Activated naive CD4-positive, alpha-beta T cell (primary cell): ENCODE measurements at places on chromosomes 2 and 18.

DNA sequence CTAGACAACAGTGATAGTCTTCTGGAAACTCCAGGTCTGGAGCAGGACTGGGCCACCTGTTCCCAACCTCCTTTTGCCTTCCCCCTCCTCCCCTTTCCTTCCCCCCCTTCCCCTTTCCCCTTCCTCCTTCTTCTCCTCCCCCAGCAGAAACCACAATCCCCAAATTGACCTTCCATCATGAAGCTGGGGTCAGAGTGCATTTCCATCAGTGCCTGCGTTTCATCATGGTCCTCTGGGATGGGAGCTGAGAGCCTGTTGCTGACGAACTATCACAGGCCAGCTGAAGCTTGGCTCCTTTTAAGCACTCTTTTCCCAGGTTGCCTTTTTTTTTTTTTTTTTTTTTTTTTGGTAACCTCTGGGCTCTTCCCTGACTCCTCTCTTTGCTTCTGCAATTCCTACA lies 52.6 kb upstream of the SMAD2 start:
- no peak for DNase-seq

GRCh38 chr2:102514061-102514785 lies 41.2 kb downstream of the SLC9A4 start:
- no peak for DNase-seq

DNA sequence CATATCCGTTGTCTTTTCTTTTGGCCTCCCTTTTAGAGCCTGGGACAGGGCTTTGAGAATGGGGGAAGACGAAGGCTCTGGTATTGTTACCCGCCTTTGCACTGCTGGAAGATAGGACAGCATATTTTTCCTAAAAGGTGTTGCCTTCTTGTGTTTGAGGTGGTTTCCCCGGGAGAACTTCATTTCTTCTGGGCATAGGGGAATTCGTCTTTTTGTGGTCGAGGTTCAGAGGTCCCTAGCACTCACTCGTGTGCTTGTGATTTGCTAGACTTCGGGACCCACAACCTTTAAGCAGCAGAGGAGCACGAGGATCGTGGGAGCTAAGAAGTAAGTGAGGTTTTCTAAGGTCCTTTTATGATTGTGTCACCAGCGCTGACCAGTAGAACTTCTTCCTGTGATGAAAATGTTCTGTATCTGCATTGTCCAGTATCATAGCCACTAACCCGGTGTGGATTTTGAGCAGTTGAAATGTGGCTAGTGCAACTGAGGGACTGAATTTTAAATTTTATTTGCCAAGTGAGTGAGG lies 611 bp downstream of the ZNF512 start:
- no peak for DNase-seq

- DNase-seq = no peak
Observed at GRCh38 chr2:158723921-158724802, 71.0 kb upstream of the DAPL1 start.

GRCh38 chr2:162885281-162886070 lies 46.9 kb upstream of the KCNH7 start:
- no peak for DNase-seq

GRCh38 chr2:179218848-179219594 lies 45.6 kb downstream of the SESTD1 start:
- DNase-seq = peak; percentile 2

DNA sequence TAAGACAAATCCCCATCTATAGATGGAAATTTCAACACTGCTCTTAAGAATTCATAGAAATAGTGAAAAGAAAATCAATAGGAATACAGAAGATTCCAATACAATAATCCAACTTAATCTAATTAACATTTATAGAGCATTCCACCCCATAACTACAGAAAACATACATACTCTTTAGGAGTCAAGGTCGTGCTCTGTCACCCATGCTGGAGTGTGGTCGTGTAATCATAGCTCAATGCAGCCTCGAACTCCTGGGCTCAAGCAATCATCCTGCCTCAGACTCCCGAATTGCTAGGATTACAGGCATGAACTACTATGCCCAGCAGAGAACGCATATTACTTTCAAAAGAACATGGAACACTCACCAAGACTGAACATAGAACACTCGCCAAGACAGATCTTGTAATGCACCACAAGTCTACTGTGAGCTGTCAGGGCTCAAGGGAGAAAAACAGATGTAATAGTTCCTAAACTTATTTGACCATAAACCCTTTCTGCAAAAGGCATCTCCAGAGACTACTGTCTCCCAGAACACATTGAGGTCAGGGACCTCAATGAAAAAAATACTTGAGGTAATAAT lies 14.1 kb downstream of the MEMO1 start:
- DNase-seq = no peak

- no peak for DNase-seq
Observed at GRCh38 chr2:19195661-19196060, 162.8 kb downstream of the OSR1 start.

DNA sequence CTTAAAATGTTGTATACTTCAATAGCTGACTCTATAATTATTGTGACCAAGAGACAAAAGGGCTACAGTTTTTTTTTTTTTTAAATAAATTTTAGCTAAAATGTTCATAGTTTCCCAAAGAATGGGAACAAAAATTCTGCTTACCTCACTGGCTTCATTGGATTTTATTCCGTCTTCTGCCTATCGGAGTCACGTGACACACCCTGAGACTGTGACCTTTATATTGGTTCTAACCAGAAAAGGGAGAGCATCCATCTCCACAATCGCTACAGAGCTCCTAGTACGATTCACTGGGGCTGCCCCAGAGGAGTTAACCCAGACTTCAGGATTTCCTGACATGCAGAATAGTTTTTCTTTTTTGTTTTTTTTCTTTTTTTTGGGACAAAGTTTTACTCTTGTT lies 203.6 kb upstream of the SLC35G4 start:
- DNase-seq = no peak

GRCh38 chr2:189287982-189288521 lies 108.5 kb upstream of the COL5A2 start:
- no peak for DNase-seq

DNA sequence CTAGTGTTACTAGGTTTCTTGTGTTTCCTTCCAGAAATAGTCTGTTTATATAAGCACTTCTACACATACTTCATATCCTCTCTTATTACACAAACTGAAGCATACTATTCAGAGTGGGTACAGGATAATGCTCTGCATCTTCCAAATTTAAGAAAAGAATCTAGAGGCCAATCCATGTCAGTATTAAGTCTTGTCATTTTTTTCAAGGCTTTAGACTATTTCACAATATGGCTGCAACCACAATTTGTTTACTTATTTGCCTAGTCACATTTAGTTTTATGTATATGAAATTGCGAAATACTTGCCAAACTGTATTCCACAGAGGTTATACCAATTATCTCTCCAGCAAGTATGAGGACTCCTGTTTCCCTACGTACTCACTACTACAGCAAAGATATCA lies 27.9 kb downstream of the IWS1 start:
- no peak for DNase-seq

- DNase-seq = no peak
Observed at GRCh38 chr2:132583666-132584360, 86.2 kb downstream of the LYPD1 start.

DNA sequence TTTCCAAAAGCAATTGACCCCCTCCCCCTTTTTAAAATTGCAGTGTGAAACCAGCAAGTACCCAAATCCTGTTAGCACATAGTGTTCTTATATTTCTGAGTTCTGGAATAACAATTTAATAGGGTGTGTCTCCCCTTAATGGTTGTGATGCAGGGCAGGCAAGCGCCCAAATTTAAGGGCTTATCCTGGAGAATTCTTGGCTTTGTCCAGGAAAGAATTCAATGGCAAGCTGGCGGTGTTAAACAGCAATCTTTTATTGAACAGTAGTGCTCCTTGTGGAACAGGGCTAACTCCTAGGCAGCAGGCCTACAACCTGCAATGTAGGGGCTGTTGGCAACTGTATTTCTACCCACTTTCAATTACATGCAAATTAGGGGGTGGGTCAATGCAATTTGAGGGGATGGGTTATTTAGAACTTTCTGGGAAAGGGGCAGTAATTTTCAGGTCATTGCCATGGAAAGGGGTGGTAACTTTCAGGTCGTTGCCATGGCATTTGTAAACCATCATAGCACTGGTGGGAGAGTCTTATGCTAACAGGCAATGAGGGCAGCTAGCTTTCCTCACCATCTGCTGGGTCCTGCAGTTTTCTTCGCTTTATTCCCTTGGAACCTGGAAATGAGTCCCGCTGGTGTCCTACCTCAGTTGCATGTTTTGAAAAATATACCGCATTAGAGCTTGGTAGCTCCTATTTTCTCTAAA lies 149.0 kb upstream of the KCTD1 start:
- DNase-seq = no peak

GRCh38 chr2:135150725-135151124 lies 98.6 kb downstream of the RAB3GAP1 start:
- no peak for DNase-seq

DNA sequence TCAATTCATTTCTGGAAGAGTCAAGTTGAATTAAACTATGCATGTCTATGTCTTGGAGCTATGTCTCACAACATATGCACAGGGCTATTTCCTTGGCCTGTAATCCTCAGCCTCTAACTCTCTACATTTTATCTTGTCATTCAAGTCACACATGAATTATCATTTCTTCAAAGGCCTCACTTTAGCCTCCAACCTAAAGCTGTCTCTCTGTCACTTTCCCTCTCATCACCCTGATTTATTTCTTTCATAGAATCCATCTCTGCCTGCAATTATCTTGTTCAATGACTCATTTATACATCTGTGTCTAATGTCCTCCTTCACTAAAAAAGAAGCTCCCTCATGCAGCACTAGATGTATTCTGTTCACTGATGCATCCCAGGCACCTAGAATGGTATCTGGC lies 614.2 kb upstream of the REG3G start:
- no peak for DNase-seq

GRCh38 chr2:159322419-159322818 lies 35.9 kb upstream of the WDSUB1 start:
- no peak for DNase-seq

DNA sequence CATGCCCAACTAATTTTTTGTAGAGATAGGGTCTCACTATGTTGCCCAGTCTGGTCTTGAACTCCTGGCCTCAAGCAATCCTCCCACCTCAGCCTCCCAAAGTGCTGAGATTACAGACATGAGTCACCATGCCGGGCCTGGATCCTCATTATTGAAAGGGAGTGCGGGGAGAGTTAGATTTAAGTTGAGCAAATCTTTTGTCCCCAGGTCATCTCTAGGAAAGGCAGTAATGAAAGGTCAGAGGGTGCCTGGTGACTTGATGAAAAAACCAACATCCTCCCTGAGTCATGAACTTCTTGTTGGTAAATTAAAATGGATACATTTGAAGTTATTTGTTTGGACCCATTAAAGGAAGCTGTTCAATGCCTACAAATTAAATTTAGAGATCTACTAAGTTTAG lies 25.1 kb downstream of the STAT4 start:
- DNase-seq = no peak

GRCh38 chr18:62766266-62766665 lies 50.9 kb downstream of the PHLPP1 start:
- no peak for DNase-seq

DNA sequence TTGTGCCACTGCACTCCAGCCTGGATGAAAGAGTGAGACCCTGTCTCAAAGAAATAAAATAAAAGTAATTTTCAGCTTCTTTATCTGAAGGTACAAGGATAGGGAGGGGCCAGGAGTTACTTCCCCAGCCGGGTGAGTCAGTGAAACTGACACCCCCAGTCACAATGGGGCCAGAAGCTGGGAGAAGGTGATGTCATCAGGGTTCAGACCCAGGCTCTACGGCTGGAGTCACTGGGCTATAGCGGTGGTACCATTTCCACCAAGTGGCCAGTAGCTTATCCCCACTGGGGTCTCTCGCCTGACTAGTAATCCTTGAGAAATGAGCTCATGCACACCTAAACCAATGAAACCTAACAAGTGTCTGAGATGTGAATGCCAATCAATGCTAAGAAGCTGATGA lies 107.9 kb downstream of the ALPK2 start:
- DNase-seq = no peak

DNA sequence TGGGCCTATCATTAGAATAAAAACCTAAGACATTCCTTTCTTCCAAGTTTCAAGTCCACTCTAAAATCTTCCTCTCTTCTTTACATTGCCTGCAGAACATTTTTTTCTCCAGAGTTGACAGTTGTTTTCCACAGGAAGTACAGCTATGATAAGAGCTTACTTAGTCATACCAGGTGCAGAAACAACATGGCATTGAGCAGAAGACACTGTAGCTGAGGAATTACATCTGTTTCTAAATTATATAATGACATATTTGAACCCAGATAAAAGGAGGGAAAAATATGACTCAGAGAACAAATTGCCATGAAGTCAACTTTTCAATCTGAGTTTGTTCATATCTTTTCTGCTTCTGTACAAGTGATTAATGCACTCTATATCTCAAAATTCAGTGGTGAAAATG lies 30.2 kb downstream of the CMPK2 start:
- DNase-seq = no peak

- DNase-seq = no peak
Observed at GRCh38 chr2:102166189-102166845, 20.5 kb upstream of the IL1RL2 start.

- no peak for DNase-seq
Observed at GRCh38 chr2:41998186-41999127, 49.4 kb upstream of the PKDCC start.

GRCh38 chr18:62460851-62461300 lies 61.9 kb upstream of the ZCCHC2 start:
- DNase-seq = no peak

- no peak for DNase-seq
Observed at GRCh38 chr2:102262216-102263129, 48.9 kb upstream of the IL1RL1 start.

- DNase-seq = no peak
Observed at GRCh38 chr2:189060096-189060642, 86.0 kb downstream of the COL3A1 start.

DNA sequence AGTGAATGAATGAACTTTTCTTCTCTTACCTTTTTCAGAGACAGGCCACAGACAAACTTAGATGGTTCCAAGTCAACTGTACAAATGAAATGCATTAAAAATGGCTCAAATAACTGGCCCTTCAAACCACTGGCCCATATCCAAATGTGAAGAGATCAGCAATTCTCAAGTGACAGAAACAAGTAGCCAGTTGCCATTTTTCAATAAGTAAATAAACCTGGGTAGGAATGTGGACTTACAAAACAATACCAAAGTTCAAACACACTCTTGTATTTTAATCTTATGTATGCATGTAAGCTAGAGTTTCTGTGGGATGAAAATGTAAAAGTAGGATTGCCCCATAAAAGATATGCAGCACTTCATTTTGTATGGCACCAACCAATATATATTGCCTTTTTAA lies 129.2 kb downstream of the MEP1B start:
- no peak for DNase-seq
